ENCODE measurements at places on chromosomes 2 and 18.

DNA sequence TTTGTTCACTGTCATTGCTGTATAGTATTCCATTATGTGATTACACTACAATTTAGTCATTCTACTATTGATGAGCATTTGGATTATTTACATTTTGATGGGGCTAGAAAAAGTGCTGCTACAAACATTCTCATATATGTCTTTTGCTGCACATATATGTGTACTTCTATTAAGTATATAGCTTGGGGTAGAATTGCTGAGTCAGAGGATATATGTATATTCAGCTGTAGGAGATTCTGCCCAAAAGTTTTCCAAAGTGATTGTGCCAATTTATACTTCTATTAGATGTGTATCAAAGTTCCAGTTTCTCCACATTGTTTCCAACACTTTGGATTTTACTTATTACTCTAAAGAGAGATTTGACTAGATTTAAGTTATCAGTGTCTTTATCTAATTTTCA lies 101.7 kb upstream of the UGP2 start:
- DNase-seq = no peak

DNA sequence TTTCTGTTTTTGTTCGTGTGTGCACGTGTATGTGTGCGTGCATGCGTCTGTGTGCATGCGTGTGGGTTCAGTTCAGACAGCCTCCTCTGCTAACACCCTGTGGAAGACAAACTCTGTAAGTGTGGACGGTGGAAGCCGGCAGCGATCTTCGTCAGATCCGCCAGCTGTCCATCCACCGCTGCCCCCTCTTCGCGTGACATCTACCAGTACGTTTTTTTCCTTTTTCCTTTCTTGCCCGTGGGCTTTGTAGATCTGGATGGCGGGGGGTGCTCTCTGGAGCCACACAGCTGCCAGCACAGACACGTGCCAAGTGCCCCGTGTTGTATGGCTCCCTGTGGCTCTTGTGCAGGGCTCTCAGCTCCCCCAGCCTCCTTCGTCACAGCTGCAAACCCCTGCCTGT lies 32.3 kb downstream of the ITGB1BP1 start:
- DNase-seq = no peak

GRCh38 chr2:150873396-150873772 lies 385.9 kb upstream of the RND3 start:
- DNase-seq = no peak

GRCh38 chr2:227503433-227504406 lies 31.8 kb downstream of the AGFG1 start:
- DNase-seq = no peak

- DNase-seq = no peak
Observed at GRCh38 chr2:23380562-23381065, 4.4 kb upstream of the KLHL29 start.

- no peak for DNase-seq
Observed at GRCh38 chr18:41526054-41526453, 429.0 kb upstream of the PIK3C3 start.

Measured in lower leg skin (tissue), 4 donors.